Lung (tissue), 17 donors: ENCODE measurements at places on chromosomes 3 and 15.

- no peaks in the 10 kb centered on the region for H3K27me3 ChIP-seq
- peaks cover 4% of the 10 kb centered on the region for H3K36me3 ChIP-seq
- H3K4me3 ChIP-seq = no peak overlapping the region
- H3K4me1 ChIP-seq = peaks cover 3% of the 10 kb centered on the region
- H3K27ac ChIP-seq = no peak overlapping the region
These were observed 23.8 kb downstream of the CSPG4 start for GRCh38 chr15:75688831-75689230.

DNA sequence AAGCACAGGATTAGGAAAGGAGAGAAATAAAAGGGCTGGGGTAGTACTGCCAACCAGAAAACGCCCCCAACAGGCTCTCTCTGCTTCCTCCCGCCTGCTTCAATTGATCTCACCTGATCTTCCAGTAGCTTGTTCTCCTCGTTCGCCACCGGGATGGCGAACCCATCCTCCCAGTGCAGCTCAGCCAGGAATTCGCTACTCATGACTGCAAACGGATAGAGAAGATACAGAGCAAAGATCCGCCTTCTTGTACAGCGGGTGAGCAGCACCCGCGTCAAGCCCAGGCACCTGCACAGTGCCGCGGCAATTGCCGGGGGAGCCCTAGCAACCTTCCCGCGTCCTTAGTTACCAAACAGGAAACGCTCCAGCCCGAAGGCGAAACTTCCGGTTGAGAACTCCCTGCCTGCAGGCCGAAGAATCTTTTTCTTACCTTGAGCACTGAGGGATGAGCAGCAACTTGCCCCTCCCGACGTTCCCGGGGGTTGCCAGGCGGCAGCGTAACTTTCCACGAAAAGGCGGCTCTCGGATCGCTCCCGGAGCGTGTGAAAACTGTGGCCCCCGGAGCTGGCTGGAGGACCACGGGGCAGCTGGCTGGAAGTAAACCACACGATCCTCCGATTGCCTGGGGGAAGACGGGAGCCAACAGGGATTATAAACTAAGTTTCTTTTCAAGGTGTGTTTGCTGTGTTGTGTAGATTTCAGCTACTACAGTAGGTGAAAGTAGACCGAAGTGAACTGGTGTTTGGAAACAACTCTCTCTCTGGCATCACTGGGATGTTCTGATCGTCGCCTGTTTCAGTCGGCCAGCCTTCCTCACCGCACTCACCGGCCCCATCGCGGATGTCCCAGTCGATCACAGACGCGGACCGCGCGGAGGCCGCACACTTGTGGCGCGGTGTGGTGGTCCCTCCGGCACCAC is at the start of gene CCDC39:
Gene CCDC39 (minus strand): TSS at position 312 of the 919 bp plus-strand sequence. CDS start 109 bp downstream, at position 203.
- no peaks in the 10 kb centered on the region for H3K4me1 ChIP-seq
- H3K27ac ChIP-seq = no peak within 1 kb of the TSS
- H3K4me3 ChIP-seq = peak within 1 kb of the TSS; percentile 57
- peak; percentile 73 for DNase-seq

GRCh38 chr3:52393131-52393807 is 51.6 kb downstream of the SEMA3G start:
- no peaks in the 10 kb centered on the region for H3K36me3 ChIP-seq
- no peak for DNase-seq
- no peaks in the 10 kb centered on the region for H3K27me3 ChIP-seq
- no peak overlapping the region for H3K27ac ChIP-seq
- no peak overlapping the region for H3K4me3 ChIP-seq
- no peaks in the 10 kb centered on the region for H3K4me1 ChIP-seq

DNA sequence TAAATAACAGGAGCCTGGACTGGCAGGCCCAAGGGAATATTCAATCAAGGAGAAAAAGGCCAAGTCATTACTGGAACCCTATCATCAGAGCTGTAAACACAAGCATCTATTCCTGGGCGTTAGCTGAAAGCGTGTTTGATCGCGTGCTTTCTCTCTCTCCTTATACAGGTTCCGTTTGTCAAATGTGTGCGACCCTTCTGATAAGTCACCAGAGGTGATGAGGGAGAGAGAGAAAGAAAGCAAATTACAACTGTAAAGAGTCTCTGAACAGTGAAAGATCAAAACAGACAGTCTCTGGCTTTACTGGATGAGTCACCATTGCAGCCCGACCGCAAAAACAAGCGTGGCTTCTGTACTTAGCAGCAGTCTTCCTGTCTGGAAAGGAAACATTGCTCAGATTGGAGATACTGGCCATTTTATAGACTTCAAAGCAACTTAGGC is 39.5 kb upstream of the TPRG1 start:
- no peaks in the 10 kb centered on the region for H3K27me3 ChIP-seq
- H3K36me3 ChIP-seq = no peaks in the 10 kb centered on the region
- DNase-seq = no peak
- no peak overlapping the region for H3K4me3 ChIP-seq
- H3K4me1 ChIP-seq = no peaks in the 10 kb centered on the region

DNA sequence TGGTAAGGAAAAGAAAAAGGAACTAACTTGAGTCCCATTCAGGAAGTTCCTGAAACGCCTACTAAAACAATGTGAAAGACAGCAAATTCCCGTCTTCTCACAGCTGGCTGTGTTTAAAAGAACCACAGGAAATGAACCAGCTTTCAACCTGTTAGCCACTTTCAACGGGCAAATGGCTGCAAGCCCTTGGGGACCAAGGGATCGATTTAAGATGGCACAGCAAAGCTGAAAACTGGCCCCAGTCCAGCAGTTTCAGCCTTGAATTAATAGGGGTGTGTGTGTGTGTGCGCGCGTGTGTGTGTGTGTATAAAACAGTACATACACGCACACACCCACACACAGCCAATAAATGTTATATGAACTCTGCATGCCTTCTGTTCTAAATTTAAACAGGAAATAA is 168.7 kb upstream of the TMCO5A start:
- H3K4me1 ChIP-seq = no peaks in the 10 kb centered on the region
- peak; percentile 35 for DNase-seq
- H3K27ac ChIP-seq = no peak overlapping the region
- no peaks in the 10 kb centered on the region for H3K36me3 ChIP-seq
- H3K27me3 ChIP-seq = no peaks in the 10 kb centered on the region

DNA sequence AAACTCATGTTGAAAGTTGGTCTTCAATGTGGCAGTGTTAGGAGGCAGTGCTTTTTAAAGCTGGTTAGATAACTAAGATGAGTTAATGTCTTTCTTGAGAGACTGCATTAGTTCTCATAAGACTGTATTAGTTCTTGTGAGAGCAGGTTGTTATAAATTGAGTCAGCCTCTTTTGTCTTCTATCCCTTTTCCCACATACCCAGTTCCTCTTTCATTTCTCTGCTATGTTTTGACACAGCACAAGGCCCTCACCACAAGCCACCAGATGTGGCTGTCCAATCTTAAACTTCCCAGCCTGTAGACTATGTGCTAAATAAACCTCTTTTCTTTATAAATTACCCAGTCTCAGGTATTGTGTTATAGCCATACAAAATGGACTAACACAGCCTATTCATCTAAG is 94.6 kb upstream of the SNTN start:
- no peaks in the 10 kb centered on the region for H3K27me3 ChIP-seq
- no peaks in the 10 kb centered on the region for H3K4me1 ChIP-seq
- no peaks in the 10 kb centered on the region for H3K36me3 ChIP-seq

DNA sequence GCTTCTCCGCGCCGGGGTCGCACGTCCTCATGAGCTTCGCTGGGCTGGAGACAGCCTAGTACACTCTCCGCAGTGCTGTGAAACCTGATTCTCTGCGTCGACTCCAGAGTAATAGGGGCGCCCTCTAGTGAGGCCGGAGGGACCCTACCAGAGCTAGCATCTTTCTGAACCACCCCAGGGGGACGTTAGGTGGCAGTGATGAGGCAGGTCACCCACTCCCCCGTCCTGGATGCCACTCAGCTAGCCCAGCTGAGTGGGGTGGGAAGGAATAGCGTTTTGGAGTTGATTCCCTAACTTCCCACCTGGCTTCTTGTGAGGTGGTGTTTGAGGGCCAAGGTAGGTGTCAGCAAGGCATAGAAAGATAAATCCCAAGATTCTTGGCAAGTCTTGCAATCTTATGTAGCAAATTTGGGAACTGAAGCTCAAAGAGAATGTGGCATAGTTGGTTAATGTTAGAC is 4.0 kb downstream of the DUOXA2 start:
- H3K36me3 ChIP-seq = no peaks in the 10 kb centered on the region
- DNase-seq = peak; percentile 94
- H3K27me3 ChIP-seq = peaks cover 45% of the 10 kb centered on the region
- no peak overlapping the region for H3K4me3 ChIP-seq
- H3K27ac ChIP-seq = no peak overlapping the region
- H3K4me1 ChIP-seq = no peaks in the 10 kb centered on the region

GRCh38 chr3:162092751-162093150 is 596.1 kb downstream of the OTOL1 start:
- DNase-seq = no peak
- no peak overlapping the region for H3K27ac ChIP-seq
- H3K27me3 ChIP-seq = no peaks in the 10 kb centered on the region
- no peak overlapping the region for H3K4me3 ChIP-seq

DNA sequence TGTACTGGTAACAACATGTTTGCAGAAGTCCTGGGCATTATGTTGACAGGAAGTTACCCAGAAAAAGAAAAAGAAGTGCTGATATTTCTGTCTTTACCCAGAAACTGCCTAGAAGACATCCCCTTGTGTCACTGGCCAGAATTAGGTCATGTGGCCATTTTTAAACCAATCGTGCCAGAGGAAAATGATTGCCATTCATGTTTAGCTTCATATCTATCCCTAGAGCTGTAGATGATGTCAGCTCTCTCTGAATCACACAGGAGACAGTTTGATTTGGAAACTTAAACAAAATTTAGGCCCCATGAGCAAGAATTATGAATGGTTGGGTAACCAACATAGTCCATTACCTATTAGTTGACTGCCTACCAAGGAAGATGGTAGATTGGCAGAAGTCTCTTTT is 8.9 kb upstream of the PLOD2 start:
- no peak overlapping the region for H3K27ac ChIP-seq
- H3K36me3 ChIP-seq = no peaks in the 10 kb centered on the region
- H3K27me3 ChIP-seq = no peaks in the 10 kb centered on the region
- H3K4me3 ChIP-seq = no peak overlapping the region
- no peaks in the 10 kb centered on the region for H3K4me1 ChIP-seq

GRCh38 chr15:53917109-53917508 is 61.1 kb upstream of the UNC13C start:
- H3K27ac ChIP-seq = no peak overlapping the region
- H3K4me3 ChIP-seq = no peak overlapping the region
- H3K36me3 ChIP-seq = no peaks in the 10 kb centered on the region
- no peak for DNase-seq
- peaks cover 7% of the 10 kb centered on the region for H3K4me1 ChIP-seq

- DNase-seq = no peak
- H3K4me1 ChIP-seq = no peaks in the 10 kb centered on the region
- no peaks in the 10 kb centered on the region for H3K27me3 ChIP-seq
- H3K4me3 ChIP-seq = no peak overlapping the region
These were observed 292.1 kb downstream of the LPP start for GRCh38 chr3:188446014-188446413.

GRCh38 chr3:155112661-155113389 is 32.7 kb downstream of the MME start:
- DNase-seq = no peak
- H3K4me1 ChIP-seq = no peaks in the 10 kb centered on the region
- no peak overlapping the region for H3K27ac ChIP-seq
- no peaks in the 10 kb centered on the region for H3K36me3 ChIP-seq

DNA sequence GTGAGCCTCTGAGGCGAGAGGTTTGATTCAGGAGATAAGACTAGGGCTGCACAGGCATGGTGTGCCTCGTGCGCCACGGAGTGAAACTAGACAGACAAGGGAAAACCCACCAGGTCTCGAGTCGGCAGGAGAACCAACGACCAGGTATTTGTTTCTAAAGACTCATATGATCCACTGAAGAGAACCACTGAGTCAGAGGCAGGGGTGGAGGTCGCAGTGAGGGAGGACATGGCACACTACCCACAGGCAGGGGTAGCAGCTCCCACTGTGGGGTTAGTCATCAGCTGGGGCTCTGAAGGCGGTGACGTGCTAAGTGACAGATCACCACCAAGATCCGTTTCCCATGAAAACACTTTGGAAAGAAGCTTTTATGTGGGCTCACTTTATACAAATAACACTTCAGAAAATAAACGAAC is 45.7 kb downstream of the CHSY1 start:
- H3K27me3 ChIP-seq = no peaks in the 10 kb centered on the region
- no peaks in the 10 kb centered on the region for H3K36me3 ChIP-seq
- DNase-seq = peak; percentile 87

- H3K27ac ChIP-seq = no peak overlapping the region
- no peaks in the 10 kb centered on the region for H3K36me3 ChIP-seq
- no peak overlapping the region for H3K4me3 ChIP-seq
- H3K4me1 ChIP-seq = no peaks in the 10 kb centered on the region
- no peak for DNase-seq
These were observed 103.7 kb downstream of the AQP9 start for GRCh38 chr15:58241872-58242271.

DNA sequence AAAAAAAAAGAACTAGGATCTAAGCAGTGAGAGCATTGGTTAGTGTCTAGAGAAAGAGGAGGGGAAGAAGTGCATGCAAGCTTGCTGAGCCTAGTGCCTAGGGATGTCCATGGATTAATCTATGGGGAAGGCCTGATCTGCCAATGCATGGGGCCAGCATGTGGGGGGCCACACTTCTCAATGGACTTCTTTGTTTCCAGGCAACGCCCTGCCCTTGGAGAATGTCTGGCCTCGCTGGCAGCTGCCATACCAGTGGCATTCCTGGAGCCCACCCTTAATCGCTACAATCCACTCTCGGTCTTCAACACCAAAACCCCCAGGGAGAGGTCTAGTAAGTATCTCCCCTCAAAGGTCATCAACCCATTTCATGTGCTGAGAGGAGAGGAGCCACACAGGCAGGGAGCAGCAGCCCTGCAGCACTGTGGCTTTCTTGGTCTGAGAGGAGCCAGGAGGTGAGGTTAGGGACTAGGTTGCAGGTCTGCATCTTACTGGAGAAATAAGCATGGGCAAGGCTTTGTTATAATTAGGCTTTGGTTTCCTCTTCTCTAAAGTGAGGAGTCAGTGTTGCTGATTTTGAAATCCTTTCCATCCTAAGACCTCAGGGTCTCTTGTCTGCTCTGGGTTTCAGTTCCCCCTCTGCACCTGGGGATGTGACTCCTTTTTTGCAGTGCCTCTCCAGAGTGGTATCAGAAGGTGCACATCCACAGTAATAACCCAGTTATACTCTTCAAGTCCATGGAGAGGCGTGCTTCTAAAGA is 188.1 kb upstream of the CHRM5 start:
- no peaks in the 10 kb centered on the region for H3K36me3 ChIP-seq
- no peak overlapping the region for H3K27ac ChIP-seq
- no peak for DNase-seq
- no peaks in the 10 kb centered on the region for H3K27me3 ChIP-seq
- no peak overlapping the region for H3K4me3 ChIP-seq
- H3K4me1 ChIP-seq = peaks cover 10% of the 10 kb centered on the region
